NCI-H446 (cell line): ENCODE measurements at places on chromosomes 5 and 9.

- DNase-seq, result no peak
Measured at GRCh38 chr5:132456296-132456986, 34.1 kb downstream of the IRF1 start.

DNA sequence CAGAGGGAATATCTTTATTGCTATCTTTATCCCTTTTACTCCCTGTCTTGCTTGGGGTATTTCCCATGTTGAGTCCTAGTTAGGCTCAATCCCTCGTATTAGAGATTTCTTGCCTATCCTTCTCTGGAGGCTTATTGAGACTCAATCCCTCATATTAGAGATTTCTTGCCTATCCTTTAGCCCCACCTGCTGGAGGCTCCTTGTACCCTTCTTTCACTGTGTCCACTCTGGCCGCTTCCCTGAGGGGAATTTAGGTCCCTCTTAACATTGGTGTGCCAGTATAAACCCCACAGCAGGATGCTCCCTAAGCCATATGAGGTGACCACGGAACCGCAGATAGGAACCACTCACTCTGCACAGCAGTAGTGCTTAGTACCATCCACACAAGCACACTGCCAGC is 110.7 kb upstream of the MAMDC2 start:
- DNase-seq, result no peak

DNA sequence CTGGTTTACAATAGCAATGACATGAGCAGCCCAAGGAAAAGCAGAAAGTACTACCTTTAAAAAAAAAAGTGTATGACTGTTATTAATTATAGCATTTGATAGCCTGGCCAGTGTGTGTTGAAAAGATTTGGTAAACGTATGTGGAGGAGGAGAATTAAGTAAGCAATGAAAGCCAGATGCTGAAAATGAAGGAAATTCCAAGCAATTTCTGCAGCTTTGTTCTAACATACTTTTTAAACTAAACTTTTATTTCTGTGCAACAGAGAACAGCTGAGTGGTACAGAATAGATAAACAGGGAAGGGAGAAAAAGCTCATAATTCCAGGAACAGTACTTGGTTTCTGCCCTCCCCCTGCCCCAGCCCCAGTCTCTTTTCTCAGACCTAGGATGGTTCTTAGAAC is 252.6 kb downstream of the ADAMTSL1 start:
- no peak for DNase-seq

- DNase-seq, result no peak
Measured at GRCh38 chr9:69458176-69458575, 133.2 kb downstream of the ENTREP1 start.

DNA sequence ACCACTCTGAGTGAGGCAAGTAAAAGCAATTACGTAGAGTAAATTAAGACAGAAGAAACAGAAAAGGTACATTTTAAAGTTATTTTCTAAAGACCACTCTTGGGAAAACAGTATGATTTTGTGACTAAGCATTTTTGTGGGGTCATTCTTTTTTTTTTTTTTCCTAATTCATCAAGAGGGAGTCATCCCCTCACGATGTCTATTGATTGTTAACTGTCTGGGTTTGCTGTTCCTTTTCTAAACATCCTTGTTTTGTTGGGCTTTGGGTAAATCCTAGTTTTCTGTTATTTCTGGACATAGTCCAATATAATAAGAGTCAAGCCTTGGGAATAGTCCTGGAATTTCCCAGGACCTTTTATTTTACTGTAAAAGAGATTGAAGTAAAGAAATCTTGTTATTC is 63.8 kb downstream of the ANKRD55 start:
- DNase-seq, result no peak

GRCh38 chr5:28516722-28517121 is 1478.3 kb upstream of the CDH9 start:
- DNase-seq, result no peak

- DNase-seq, result no peak
Measured at GRCh38 chr5:42655982-42656650, 100.5 kb upstream of the CCDC152 start.

DNA sequence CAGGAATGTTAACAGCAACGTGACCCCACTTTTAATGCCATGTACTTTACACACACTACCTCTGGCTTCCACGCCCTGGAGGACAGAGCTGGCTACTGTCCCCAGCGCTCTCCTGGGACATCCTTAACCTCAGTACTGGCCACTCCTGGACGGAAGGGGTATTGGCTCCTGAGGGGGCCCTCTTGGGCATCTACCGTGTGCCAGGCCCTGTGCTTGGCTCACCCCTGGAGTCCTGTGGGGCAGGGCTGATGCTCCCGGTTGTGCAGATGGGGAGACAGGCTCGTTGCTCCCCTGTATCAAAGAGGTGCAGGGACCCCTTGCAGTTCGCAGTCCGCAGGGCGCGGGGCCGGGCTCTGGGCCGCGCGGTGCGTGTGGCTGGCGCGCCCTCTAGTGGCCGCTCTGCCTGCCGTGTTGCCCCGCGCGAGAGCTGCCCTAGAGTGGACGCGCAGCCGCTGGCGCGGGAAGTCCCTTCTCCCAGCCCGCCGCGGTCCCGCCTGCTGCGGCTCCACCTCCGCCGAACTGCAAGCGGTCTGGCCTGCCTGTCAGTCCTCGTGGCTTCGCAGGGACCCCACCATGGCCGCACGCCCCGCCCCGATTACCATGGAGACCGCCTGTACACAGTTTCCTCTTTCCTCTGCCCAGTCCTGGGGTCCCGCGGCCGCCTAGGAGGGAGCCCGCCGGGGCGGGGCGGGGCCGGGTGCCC is at the start of gene WDR38:
Gene WDR38, plus strand, starts transcription at position 632 of the 703 bp plus-strand sequence. CDS start 72 bp downstream, outside the sequence.
- no peak for DNase-seq

DNA sequence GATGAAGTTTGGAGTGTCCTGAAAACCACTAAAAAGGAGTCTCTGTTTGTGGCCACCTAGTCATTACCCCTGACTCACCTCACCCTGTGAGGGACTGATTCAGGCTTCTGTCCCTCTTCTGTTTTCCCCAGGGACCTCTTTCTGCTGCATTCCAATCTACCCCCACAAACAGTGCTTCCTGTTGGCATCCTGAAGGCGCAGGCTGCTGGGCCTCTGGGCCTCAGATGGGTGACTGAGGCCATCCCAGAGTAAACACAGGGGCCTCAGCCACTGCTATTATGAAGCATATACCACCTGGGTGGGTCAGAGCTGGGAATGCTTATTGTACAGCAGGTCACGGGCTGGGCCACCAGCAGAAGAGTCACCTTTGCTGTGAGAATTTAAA is 20.0 kb downstream of the MORN5 start:
- no peak for DNase-seq

GRCh38 chr5:110351430-110351829 is 375.0 kb downstream of the TMEM232 start:
- no peak for DNase-seq

DNA sequence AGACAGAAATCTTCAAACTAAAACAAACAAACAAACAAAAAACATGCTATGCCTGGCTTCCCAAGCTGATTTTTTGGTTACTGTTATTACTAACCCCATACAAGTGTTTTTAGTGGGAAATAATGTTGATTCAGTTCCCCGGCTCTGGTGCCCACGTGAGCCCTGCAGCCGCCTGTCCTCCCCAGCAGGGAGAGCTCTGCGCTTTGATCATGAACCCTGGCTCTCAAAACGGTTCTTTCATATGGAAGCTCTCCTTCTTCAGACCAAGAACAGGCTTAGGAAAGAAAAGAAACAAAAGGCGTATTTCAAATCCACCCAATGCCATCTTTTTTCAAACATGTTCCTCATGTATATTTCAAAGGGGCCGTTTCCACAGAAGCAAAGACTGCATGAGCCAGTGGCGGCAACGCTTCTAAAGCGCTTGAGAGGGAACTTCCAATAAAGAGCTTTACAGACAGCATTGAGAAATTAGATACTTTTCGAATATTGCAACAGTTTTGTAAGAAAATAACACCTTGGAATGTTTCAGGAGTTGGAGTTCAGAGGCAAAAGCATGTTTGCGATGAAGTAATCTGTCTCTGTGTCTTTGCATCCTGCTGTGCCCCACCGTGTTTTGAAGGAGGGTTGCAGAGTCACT is 74.8 kb downstream of the ICE1 start:
- no peak for DNase-seq

DNA sequence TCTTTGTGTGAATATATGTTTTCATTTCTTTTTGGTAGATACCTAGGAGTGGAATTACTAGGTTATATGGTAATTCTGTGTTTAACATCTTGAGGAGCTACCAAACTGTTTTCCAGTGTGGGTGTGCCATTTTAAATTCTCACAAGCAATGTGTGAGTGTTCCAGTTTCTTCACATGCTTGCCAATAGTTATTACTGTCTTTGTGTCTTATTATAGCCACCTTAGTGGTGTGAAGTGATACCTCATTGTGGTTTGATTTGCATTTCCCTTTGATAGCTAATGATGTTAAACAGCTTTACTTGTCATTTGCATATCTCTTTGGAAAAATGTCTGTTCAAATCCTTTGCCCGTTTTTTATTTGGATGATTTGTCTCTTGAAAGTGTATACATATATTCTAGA is 513.0 kb downstream of the TMEM38B start:
- no peak for DNase-seq

- DNase-seq, result no peak
Measured at GRCh38 chr9:12643686-12644085, 49.5 kb upstream of the TYRP1 start.
